ENCODE measurements at places on chromosomes 16 and 17. TPM values are rescaled to one million over a fixed set of nuclear protein-coding genes. Genes with fewer than 3 reads are reported as not detected.
A peak's percentile ranks its signal among the peaks of the same experiment; 100 is the strongest.

The PRR35 gene
- total RNA-seq: not detected

The CTRB1 gene
- total RNA-seq: not detected

DNA sequence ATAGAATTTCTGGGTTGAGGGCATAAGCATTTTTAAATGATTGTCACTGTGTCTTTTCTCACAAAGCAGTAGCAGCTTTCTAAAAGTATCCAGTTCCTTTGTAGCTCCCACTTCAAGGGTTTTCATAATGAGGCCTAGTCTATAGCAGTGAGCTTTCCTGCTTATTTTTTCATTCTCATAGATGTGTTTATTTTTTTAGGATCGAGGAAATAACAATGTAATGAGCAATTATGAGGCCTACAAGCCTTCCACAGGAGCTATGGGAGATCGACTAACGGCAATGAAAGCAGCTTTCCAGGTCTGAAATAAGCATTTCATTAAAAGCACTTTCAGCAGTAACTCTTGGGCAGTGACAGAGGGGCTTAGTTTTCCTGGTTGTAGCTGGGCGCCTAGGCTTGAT lies 10.6 kb upstream of the PSMC5 start:
- H3K4me3 ChIP-seq: no peak overlapping the region
- H3K4me1 ChIP-seq: no peaks in the 10 kb centered on the region
- no peak for DNase-seq
- peaks cover 99% of the 10 kb centered on the region for H3K36me3 ChIP-seq
- H3K27ac ChIP-seq: no peak overlapping the region
- no peaks in the 10 kb centered on the region for H3K27me3 ChIP-seq

The TNFRSF17 gene
- 0.41 TPM for total RNA-seq

DNA sequence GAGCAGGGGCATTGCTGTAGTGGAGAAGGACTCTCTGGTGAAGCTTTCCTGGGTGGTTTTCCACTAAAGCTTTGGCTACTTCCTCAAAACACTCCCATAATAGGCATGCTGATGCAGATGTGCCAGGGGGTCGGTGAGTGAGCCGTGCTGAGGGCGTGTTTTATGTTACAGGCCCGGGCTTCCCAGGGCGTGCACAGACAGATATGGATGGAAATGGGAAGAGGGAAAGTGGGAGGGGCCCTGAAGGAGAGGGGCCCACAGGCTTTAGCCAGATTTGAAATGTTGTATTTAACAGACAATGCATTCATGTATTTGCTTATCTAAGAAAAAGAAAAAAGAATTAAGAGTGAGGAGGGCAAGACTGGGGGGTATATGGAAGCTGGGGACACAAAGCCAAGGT lies 56.3 kb downstream of the IL21R start:
- no peak overlapping the region for H3K27ac ChIP-seq
- H3K36me3 ChIP-seq: peaks cover 40% of the 10 kb centered on the region
- no peaks in the 10 kb centered on the region for H3K27me3 ChIP-seq

The MYL4 gene
- total RNA-seq: 2.2 TPM

The CCL8 gene
- total RNA-seq: 1.5 TPM

DNA sequence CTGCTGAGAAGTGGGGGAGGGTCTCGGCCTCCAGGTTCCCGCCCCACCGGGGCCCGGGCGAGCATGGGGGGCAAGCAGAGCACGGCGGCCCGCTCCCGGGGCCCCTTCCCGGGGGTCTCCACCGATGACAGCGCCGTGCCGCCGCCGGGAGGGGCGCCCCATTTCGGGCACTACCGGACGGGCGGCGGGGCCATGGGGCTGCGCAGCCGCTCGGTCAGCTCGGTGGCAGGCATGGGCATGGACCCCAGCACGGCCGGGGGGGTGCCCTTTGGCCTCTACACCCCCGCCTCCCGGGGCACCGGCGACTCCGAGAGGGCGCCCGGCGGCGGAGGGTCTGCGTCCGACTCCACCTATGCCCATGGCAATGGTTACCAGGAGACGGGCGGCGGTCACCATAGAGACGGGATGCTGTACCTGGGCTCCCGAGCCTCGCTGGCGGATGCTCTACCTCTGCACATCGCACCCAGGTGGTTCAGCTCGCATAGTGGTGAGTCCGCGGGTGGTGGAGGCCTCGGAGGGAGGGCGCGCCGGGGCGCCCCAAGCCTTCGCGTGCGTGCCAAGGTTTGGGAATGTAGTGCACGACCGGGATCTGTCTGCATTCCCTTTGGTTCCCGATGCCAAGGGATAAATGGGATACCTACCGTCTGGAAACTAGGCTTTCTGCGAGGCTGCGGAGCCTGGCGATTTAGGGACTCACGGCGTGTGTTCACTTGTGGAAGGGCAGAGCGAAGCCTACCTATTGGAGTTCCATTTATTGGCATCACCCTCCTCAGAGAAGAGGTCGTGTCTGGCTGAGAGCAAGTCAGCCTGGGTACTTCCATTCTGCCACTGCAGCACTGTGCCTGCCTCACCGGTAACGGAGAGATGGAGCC lies 1.0 kb downstream of the ZNRF1 start:
- peak; percentile 79 for DNase-seq
- H3K27ac ChIP-seq: peak overlapping the region; percentile 80
- H3K36me3 ChIP-seq: no peaks in the 10 kb centered on the region
- H3K4me3 ChIP-seq: peak overlapping the region; percentile 91
- no peaks in the 10 kb centered on the region for H3K27me3 ChIP-seq

DNA sequence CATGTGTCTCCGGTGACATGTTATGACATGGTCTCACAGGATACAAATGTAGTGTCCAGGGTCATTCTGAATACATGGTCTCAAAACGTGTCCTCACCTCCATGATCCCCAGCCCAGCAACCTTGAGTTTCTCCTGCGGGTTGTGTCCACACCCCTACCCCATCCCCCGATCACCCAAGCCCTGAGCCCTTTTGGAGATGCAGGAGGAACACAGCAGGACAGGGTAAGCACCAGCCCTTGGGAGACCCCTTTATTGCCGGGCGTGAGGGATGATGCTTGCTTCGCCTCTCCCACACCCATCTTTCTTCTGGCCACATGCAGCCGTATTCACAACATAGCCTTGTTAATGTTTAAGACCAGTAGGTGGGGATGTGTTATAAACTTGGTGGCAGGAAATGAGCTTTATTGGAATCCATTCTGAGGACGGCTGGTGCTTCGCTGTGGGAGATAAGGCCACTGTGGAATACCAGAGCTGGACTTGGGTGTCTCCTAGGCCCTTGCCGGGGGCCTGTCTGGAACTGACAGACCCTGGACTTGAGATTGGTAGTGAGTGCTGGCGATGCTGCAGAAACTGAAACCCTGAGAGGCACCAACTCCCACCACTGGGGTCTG lies 5.5 kb downstream of the TMEM132E start:
- H3K4me1 ChIP-seq: peaks cover 20% of the 10 kb centered on the region
- peaks cover 64% of the 10 kb centered on the region for H3K27me3 ChIP-seq
- no peak overlapping the region for H3K27ac ChIP-seq
- no peaks in the 10 kb centered on the region for H3K36me3 ChIP-seq
- H3K4me3 ChIP-seq: no peak overlapping the region

DNA sequence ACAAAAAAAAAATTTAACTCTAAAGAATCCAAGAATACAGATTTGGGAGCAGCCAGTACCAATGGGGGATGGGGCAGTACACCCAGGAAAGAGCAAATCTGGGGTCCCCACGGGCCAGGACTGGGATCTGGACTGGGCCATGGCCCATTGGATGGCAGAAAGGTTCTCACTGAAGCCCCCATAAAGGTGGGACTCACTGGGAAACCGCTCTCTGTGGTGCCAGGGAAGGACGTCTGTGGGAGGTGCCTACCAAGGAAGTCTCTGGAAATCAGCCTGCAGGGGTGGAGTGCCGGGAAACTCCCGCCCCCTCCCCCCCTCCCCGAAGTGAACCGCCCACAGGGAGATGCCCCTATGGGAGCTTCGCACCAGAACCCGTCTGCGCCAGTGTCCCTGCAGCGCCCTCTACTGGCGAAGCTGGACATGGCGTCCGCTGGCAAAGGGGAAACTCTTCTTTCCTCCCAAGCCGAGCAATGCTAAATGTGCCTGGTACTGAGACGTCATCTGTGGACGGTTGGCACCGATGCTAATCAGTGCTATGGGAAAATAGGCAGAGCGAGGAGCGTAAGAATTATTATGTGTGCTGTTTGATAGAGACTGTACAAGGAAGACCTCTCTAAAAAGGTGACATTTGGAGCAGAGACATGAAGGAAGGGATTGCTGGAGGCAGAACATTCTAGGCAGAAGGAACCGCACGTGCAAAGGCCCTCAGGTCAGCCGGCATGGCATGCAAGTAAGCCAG lies 671.1 kb downstream of the WWOX start:
- H3K27me3 ChIP-seq: no peaks in the 10 kb centered on the region
- no peak overlapping the region for H3K4me3 ChIP-seq
- H3K36me3 ChIP-seq: no peaks in the 10 kb centered on the region
- H3K27ac ChIP-seq: no peak overlapping the region
- DNase-seq: peak; percentile 88

GRCh38 chr17:46977750-46978488 lies 1.1 kb downstream of the RPRML start:
- H3K4me3 ChIP-seq: peak overlapping the region; percentile 53
- H3K27me3 ChIP-seq: peaks cover 50% of the 10 kb centered on the region
- no peak overlapping the region for H3K27ac ChIP-seq
- H3K36me3 ChIP-seq: no peaks in the 10 kb centered on the region
- DNase-seq: no peak

The KIAA0513 gene
- 21.7 TPM for total RNA-seq

DNA sequence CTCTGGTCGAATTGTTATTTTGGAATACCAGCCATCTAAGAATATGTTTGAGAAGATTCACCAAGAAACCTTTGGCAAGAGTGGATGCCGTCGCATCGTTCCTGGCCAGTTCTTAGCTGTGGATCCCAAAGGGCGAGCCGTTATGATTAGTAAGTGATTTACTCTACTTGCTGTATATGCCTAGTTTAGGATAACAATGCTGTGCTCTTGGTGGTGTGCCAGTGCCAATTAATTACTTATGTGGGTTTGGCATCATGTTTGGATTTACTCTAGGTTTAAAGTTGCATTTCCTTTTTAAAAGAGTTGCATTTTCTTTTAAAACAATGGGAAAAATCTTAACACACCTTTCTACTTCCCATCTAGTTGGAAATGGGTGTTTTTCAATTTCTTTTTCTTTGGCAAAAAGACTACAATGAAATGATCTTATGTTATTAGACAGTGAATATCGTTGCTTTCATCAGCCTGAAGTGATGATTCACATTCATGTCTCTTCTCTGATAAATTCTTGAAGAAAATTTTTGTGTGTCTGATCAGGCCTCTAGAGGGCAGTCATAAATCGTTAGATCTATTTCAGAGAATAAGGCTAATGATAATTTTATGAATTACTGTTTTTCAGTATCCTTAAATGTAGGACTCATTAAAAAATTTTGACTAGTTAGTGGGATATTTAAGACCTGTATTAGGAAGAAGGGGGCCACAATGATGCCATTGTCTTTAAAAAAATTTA lies 5.6 kb downstream of the SF3B3 start:
- H3K4me3 ChIP-seq: no peak overlapping the region
- no peaks in the 10 kb centered on the region for H3K27me3 ChIP-seq
- peaks cover 84% of the 10 kb centered on the region for H3K36me3 ChIP-seq
- H3K27ac ChIP-seq: no peak overlapping the region
- peaks cover 40% of the 10 kb centered on the region for H3K4me1 ChIP-seq

DNA sequence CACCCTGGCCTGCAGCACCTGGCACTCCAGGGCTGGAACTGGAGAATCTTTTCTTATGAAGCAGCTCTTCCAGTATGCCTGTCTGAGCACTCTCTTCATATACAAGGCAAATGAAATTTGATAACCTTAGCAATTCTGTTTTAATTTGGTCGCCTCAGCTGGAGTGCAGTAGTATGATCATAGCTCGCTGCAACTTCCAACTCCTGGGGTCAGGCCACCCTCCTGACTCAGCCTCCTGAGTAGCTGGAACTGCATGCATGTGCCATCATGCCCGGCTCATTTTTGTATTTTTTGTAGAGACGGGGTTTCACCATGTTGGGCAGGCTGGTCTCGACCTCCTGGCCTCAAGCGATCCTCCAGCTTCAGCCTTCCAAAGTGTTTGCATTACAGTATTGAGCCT lies 140.8 kb upstream of the CHMP6 start:
- no peak overlapping the region for H3K4me3 ChIP-seq
- no peak for DNase-seq
- no peaks in the 10 kb centered on the region for H3K4me1 ChIP-seq
- H3K27ac ChIP-seq: no peak overlapping the region
- H3K27me3 ChIP-seq: no peaks in the 10 kb centered on the region

DNA sequence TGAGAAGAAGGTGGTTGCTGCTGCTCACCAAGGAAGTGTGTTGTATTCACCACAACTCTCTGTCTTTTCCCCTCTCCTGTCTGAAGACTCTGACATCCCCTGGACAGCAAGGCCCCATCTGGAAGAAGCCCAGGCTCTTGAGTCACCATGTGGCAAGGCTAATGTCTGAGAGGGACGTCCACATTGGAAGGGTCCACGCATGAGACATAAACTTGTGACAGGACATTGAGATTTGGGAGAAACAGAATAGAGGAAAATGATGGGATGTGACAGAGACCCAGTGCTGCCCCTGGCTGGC lies 176.5 kb downstream of the IRF8 start:
- no peaks in the 10 kb centered on the region for H3K36me3 ChIP-seq
- peak overlapping the region; percentile 6 for H3K27ac ChIP-seq
- peaks cover 3% of the 10 kb centered on the region for H3K4me1 ChIP-seq
- peaks cover 5% of the 10 kb centered on the region for H3K27me3 ChIP-seq
- H3K4me3 ChIP-seq: no peak overlapping the region

The NETO2 gene
- total RNA-seq: 11.2 TPM

GRCh38 chr16:27321013-27321915 lies 7.5 kb downstream of the IL4R start:
- DNase-seq: no peak
- no peaks in the 10 kb centered on the region for H3K27me3 ChIP-seq
- H3K27ac ChIP-seq: peak overlapping the region; percentile 32
- peaks cover 92% of the 10 kb centered on the region for H3K4me1 ChIP-seq

DNA sequence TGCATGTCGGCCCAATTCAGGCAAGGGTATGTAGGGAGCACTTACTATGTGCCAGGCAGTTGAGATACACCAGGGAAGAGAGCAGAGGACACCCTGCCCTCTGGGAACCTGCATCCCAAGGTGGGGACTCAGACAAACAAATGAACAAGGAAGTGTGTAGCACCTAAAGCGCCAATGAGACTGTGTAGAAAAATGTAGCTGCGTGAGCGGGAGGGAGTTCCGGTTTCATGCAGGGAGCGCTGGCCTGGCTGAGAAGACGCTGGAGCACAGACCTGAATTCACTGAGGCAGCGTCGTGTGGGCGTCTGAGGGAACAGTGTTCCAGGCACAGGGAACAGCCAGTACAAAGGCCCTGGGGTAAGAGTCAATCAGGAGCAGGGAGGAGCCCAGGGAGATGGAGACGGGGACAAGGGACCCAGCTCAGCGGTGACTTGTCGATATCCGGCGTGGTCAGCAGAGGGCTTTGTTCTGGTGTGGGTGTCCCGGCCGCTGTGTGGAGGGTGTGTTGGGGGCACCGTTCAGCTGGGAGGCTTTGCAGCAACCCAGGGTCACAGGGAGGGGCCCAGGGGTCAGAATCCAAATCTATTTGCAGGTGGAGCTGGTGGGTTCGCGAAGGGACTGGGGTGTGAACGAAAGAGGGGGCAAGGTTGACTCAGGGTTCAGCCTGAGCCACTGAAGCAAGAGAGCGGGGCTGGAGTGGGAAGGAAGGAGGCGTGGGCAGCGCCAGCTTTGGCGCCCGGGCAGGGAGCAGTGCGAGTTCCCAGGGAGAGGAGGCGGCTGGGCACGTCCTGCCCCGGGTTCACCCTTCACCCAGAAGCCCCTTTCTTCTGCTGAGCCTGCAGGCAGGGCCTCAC lies 17.8 kb upstream of the OSGIN1 start:
- no peaks in the 10 kb centered on the region for H3K4me1 ChIP-seq
- H3K36me3 ChIP-seq: no peaks in the 10 kb centered on the region
- H3K27ac ChIP-seq: no peak overlapping the region
- no peak for DNase-seq

The CACNG1 gene
- not detected for total RNA-seq

The MGAT5B gene
- 2.0 TPM for total RNA-seq

- H3K4me3 ChIP-seq: no peak overlapping the region
- no peaks in the 10 kb centered on the region for H3K27me3 ChIP-seq
- peaks cover 24% of the 10 kb centered on the region for H3K36me3 ChIP-seq
- DNase-seq: peak; percentile 81
Measured at GRCh38 chr17:82737967-82738877, 2.8 kb downstream of the FN3K start.

The KRT40 gene
- total RNA-seq: not detected

The TMC8 gene
- 26.6 TPM for total RNA-seq
